ENCODE measurements at places on chromosomes 5 and 9.
A peak's percentile ranks its signal among the peaks of the same experiment; 100 is the strongest.

GRCh38 chr9:34380511-34381315, 4.0 kb upstream of the MYORG start:
- peak; percentile 59 for DNase-seq
- peak overlapping the region; percentile 83 for H3K4me3 ChIP-seq

- H3K27ac ChIP-seq = peak overlapping the region; percentile 82
- H3K27me3 ChIP-seq = no peaks in the 10 kb centered on the region
- peaks cover 67% of the 10 kb centered on the region for H3K4me1 ChIP-seq
These were observed 15.0 kb upstream of the GRHPR start for GRCh38 chr9:37407468-37407867.

DNA sequence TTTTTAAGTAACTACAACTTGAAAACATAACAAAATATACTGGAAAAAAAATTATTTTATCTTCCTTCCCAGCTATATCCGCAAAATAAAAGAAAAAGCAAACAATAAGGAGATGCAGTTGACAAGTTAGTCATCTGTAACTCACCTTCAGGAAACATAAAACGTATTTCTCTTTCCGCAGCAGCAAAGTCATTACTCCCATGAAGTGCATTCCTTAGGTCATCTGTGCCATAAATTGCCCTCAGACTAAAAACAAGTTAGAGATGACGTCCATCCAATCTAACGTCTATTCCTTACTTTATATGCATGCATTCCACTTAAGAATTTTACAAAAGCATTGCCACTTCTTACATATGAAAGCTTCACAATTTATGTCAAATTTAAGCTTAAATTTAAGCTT, 10.9 kb downstream of the NME5 start:
- no peak overlapping the region for H3K4me3 ChIP-seq
- H3K36me3 ChIP-seq = no peaks in the 10 kb centered on the region
- H3K27me3 ChIP-seq = peaks cover 8% of the 10 kb centered on the region
- no peak overlapping the region for H3K27ac ChIP-seq
- no peak for DNase-seq

DNA sequence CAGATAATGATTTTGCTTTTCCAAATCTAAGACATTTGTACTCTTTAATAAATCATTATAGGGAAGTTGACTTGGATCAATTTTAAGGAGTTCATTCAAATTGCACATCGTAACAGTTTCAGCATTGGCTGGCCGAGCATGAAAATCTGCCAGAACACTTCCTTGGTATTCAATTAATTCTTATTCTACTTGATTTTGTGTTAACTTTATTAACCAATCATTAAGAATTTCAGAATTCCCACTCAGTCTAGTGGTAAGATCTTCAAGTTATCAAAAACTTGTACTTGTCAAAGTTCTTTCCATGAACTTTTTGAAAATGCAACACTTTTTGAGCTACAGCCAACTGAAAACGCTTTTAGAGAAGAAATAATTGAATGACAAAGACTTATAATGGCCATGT, 565.8 kb downstream of the TLE1 start:
- no peaks in the 10 kb centered on the region for H3K36me3 ChIP-seq
- H3K4me1 ChIP-seq = no peaks in the 10 kb centered on the region
- no peak overlapping the region for H3K27ac ChIP-seq
- H3K27me3 ChIP-seq = no peaks in the 10 kb centered on the region
- no peak for DNase-seq

GRCh38 chr9:134391319-134392231, 65.3 kb downstream of the RXRA start:
- peak; percentile 67 for DNase-seq
- H3K36me3 ChIP-seq = no peaks in the 10 kb centered on the region
- no peaks in the 10 kb centered on the region for H3K27me3 ChIP-seq
- H3K4me1 ChIP-seq = peaks cover 66% of the 10 kb centered on the region

GRCh38 chr5:150895431-150896428, 9.1 kb downstream of the ZNF300 start:
- H3K4me3 ChIP-seq = no peak overlapping the region
- H3K27ac ChIP-seq = no peak overlapping the region
- no peak for DNase-seq
- H3K27me3 ChIP-seq = peaks cover 5% of the 10 kb centered on the region

- no peak for DNase-seq
- no peaks in the 10 kb centered on the region for H3K4me1 ChIP-seq
- no peak overlapping the region for H3K27ac ChIP-seq
- no peaks in the 10 kb centered on the region for H3K27me3 ChIP-seq
- H3K36me3 ChIP-seq = no peaks in the 10 kb centered on the region
- no peak overlapping the region for H3K4me3 ChIP-seq
These were observed 121.1 kb downstream of the NUDT12 start for GRCh38 chr5:103441523-103441922.

DNA sequence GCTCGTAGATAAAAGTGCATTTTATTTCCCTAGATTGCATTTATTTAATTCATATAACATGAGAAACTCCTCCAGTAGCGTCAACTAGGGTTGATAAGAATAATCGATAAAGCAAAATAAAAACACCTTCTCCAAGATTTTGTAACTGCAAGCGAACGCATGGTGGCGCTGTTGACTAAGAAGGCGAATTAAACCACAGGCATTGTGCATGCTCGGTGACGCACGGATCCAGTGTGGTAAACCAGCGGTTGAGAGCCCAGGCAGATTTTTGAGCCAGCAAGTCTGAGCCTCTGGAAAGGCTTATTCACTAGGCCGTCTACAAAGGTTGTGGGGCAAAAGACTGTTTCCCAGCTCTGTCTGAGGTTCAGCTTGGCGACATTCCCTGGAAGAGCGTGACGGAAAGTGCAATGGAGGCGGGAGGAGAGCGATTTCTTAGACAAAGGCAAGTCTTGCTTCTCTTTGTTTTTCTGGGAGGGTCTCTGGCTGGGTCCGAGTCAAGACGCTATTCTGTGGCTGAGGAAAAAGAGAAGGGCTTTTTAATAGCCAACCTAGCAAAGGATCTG, at the start of gene PCDHB3:
Gene PCDHB3, plus strand, starts transcription at position 231 of the 563 bp plus-strand sequence. Its CDS starts 177 bp downstream, at position 408.
- peaks cover 5% of the 10 kb centered on the region for H3K4me1 ChIP-seq
- H3K27me3 ChIP-seq = peaks cover 48% of the 10 kb centered on the region
- no peak within 1 kb of the TSS for H3K27ac ChIP-seq
- no peak within 1 kb of the TSS for H3K4me3 ChIP-seq
- H3K36me3 ChIP-seq = peaks cover 11% of the 10 kb centered on the region

- no peaks in the 10 kb centered on the region for H3K4me1 ChIP-seq
- no peak overlapping the region for H3K4me3 ChIP-seq
- H3K27me3 ChIP-seq = no peaks in the 10 kb centered on the region
- H3K27ac ChIP-seq = no peak overlapping the region
- no peak for DNase-seq
These were observed 158.1 kb upstream of the HMHB1 start for GRCh38 chr5:143653766-143654282.

GRCh38 chr5:137822158-137822764, 45.4 kb upstream of the MYOT start:
- no peak for DNase-seq
- H3K27ac ChIP-seq = no peak overlapping the region

DNA sequence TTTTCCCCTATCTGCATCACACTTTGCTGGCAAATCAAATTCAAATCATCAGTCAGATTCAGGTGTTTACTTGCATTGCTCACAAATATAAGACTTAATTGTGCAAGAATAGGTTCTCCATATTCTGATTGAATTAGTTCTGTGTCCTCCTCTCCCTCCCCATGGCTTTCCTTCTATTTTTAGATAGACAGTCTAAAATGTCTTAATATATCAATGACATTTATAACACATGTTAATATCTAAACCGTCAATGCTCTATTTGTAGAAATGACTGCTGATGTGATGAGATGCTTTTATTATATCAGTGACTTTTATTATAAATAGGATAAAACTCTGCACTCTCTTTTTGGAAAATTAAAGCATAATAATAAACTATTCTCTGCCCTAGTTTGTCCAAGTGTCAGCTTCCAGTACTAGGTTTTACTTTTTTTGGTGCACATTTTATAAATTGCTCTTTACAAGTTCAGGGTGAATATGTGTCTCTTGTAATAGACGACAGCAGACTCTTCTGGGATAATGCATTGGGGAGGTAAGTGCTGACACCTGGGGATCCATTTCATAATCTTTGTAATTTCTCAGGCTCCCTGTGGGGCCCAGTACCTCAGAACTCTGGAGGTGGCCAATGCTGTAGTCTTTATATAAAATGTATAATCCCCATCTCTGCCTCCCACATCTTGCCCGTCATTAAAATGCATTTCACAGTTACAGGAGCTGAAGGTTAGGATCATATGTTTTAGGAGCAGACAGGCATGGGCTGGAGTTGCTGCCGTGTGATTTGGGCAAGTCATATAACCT, 321.5 kb downstream of the BRINP1 start:
- no peaks in the 10 kb centered on the region for H3K36me3 ChIP-seq
- no peak overlapping the region for H3K27ac ChIP-seq
- no peak overlapping the region for H3K4me3 ChIP-seq
- H3K27me3 ChIP-seq = peaks cover 8% of the 10 kb centered on the region

GRCh38 chr5:67085616-67086015, 111.0 kb downstream of the CD180 start:
- H3K27me3 ChIP-seq = no peaks in the 10 kb centered on the region
- H3K4me1 ChIP-seq = peaks cover 4% of the 10 kb centered on the region
- H3K36me3 ChIP-seq = peaks cover 2% of the 10 kb centered on the region
- H3K4me3 ChIP-seq = no peak overlapping the region
- H3K27ac ChIP-seq = no peak overlapping the region

DNA sequence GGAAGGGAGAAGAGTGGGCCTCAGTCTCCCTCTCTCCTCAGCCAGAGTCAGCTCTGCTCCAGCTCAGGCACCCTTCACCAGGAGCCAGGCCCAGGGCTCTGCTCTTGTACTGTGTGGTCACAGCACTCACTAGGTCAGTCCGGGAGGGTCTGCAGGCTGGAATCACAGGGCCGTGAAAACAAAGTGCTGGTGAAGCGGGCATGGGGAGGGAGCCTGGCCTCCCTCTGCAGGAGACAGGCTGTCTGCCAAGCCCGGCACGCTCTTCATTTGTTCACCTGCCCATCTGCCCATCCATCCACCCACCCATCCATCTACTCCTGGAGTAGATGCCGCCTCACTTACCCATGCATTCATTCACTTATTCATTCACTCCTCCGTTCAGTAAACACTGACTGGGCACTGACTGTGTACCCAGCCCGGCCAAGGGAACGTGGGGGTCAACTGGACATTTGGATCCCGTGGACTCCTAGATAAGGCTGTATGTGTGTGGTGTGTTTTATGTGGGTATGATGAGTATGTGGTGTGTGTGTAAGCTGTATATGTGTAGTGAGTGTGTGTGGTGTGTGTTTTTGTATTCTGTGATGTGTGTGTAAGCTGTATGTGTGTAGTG, 3.6 kb downstream of the SPAAR start:
- H3K4me1 ChIP-seq = peaks cover 6% of the 10 kb centered on the region
- H3K27me3 ChIP-seq = peaks cover 18% of the 10 kb centered on the region
- no peak overlapping the region for H3K4me3 ChIP-seq
- no peak overlapping the region for H3K27ac ChIP-seq
- H3K36me3 ChIP-seq = no peaks in the 10 kb centered on the region

DNA sequence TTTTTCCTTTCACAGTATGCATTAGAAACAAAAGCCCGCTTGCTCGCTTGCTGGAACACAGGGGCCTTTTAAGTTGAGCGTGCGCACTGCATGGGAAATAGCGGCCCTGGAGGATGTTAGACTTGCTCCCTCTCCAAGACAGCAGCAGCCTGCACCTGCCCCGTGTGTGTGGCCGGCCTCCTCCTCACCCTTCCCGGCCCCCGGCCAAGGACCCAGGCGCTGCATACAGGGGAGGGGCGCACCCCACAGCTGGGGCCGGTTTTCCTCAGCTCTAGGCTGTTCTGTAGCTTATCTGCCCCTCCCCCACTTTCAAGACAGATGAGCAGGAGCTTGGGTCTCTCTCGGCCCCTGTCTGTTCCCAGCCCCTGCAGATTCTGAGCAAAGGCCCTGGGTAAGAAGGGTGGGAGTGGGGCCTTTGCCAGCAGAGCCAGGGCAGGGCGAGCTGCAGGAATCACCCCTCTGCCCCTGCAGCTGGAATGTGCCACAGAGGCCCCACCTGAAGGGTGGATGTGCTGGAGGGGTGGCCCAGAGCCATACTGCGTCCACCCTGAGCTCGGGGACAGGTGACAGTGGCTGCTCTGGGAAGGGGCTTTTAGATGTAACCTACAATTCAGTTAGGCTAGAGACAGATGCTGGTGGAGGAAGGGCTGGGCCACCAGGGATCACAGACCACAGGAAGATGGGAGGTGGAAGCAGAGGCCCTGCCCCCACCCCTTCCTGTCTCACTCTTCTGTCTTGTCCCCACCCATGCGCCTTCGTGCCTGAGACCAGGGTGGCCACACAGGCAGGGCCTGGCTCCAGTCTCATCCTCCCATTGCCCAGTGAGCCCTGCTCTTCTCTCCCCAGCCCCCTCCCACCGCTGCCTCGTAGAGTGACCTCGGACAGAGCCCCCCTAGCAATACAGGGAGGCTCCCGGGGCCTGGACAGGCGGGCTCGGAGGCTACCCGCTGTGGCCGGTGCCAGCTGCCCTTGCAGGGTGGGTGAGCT, 132.4 kb downstream of the DAB2IP start:
- no peak for DNase-seq
- peaks cover 9% of the 10 kb centered on the region for H3K27me3 ChIP-seq
- no peaks in the 10 kb centered on the region for H3K4me1 ChIP-seq
- no peaks in the 10 kb centered on the region for H3K36me3 ChIP-seq
- H3K27ac ChIP-seq = no peak overlapping the region

- no peaks in the 10 kb centered on the region for H3K4me1 ChIP-seq
- H3K27ac ChIP-seq = no peak overlapping the region
- H3K36me3 ChIP-seq = no peaks in the 10 kb centered on the region
- H3K27me3 ChIP-seq = no peaks in the 10 kb centered on the region
- no peak for DNase-seq
These were observed 491.5 kb upstream of the TUSC1 start for GRCh38 chr9:26169708-26170107.

- no peak overlapping the region for H3K4me3 ChIP-seq
- H3K27ac ChIP-seq = no peak overlapping the region
- DNase-seq = no peak
- H3K4me1 ChIP-seq = peaks cover 43% of the 10 kb centered on the region
- no peaks in the 10 kb centered on the region for H3K36me3 ChIP-seq
These were observed 100.4 kb downstream of the EBF1 start for GRCh38 chr5:158999339-158999738.

DNA sequence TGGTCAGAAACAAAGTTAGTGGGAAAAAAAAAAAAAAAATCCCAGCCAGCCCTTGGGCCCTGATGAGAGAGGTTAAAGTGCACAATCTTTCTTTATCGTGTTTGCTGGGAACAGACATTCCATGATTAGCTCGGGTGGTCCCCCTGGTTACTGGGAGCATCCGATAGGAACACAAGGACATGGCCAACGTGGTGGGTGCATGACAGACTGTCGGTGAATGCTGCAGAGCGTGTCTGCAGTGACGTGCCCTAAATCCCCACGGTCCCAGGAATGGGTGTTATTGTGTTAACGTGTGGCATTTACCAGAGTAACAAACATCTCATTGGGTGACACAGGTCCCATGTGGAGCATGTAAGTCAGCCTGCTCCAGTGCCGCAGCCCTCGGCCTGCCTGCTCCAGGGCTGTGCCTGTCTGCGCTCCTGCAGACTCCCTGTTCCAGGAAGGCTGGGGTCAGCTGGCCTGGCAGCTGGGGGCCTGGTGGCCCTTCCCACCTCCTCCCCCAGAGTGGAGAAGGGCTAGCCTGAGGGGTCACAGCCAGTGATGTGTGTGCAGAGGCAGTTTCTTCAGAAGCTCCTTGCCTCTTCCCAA, 34.3 kb upstream of the TBC1D2 start:
- no peak for DNase-seq
- H3K27me3 ChIP-seq = peaks cover 32% of the 10 kb centered on the region
- no peak overlapping the region for H3K4me3 ChIP-seq
- H3K27ac ChIP-seq = no peak overlapping the region
- H3K4me1 ChIP-seq = no peaks in the 10 kb centered on the region
- H3K36me3 ChIP-seq = no peaks in the 10 kb centered on the region

GRCh38 chr9:99029083-99029645, 75.7 kb upstream of the TGFBR1 start:
- H3K27ac ChIP-seq = no peak overlapping the region
- H3K4me3 ChIP-seq = no peak overlapping the region
- no peaks in the 10 kb centered on the region for H3K36me3 ChIP-seq
- H3K27me3 ChIP-seq = no peaks in the 10 kb centered on the region
- peaks cover 7% of the 10 kb centered on the region for H3K4me1 ChIP-seq
